Placental epithelial cell (primary cell): ENCODE measurements at places on chromosomes 5 and 9. TPM values are rescaled to one million over a fixed set of nuclear protein-coding genes. Genes with fewer than 3 reads are reported as not detected.

RANBP6 gene
- total RNA-seq, result 23.9 and 44.4 TPM in 2 replicates

SPINK6 gene
- 0.39 TPM in 1 of 2 replicates, not detected in the other for total RNA-seq

SEMA5A gene
- total RNA-seq, result 322 and 351 TPM in 2 replicates

TPRN gene
- total RNA-seq, result 8.4 and 12.2 TPM in 2 replicates

ARID3C gene
- total RNA-seq, result not detected in 2 replicates

TMEM174 gene
- not detected in 2 replicates for total RNA-seq

CCL21 gene
- not detected in 2 replicates for total RNA-seq

DDX4 gene
- total RNA-seq, result not detected in 2 replicates

SPEF2 gene
- 4.4 and 8.2 TPM in 2 replicates for total RNA-seq

DAPK1 gene
- 428 and 508 TPM in 2 replicates for total RNA-seq

PRR16 gene
- total RNA-seq, result 14.7 and 36.1 TPM in 2 replicates

NIPSNAP3A gene
- 24.3 and 49.5 TPM in 2 replicates for total RNA-seq

FSD1L gene
- total RNA-seq, result 1.2 and 3.6 TPM in 2 replicates

PDGFRB gene
- total RNA-seq, result 10.2 and 10.6 TPM in 2 replicates

WHRN gene
- total RNA-seq, result 4.7 and 5.6 TPM in 2 replicates

CLIC3 gene
- total RNA-seq, result 328 and 397 TPM in 2 replicates

OR1Q1 gene
- not detected in 2 replicates for total RNA-seq

SPAAR gene
- total RNA-seq, result not detected in 2 replicates

PCDHGB7 gene
- total RNA-seq, result 1.8 and 7.5 TPM in 2 replicates

MAMDC4 gene
- 3.0 and 3.5 TPM in 2 replicates for total RNA-seq

CCNJL gene
- total RNA-seq, result under 0.01 TPM in 1 of 2 replicates, not detected in the other

SPATA31E1 gene
- total RNA-seq, result not detected in 2 replicates

PCDHGB1 gene
- 0.98 and 2.0 TPM in 2 replicates for total RNA-seq

SMIM3 gene
- total RNA-seq, result 2.4 and 2.6 TPM in 2 replicates

BNIP1 gene
- 5.1 and 14.1 TPM in 2 replicates for total RNA-seq

ECM2 gene
- under 0.01 and 0.98 TPM in 2 replicates for total RNA-seq

ALDOB gene
- total RNA-seq, result not detected in 2 replicates

SLC34A1 gene
- total RNA-seq, result 0.11 and 0.39 TPM in 2 replicates

SCGB3A2 gene
- 1.2 TPM in 1 of 2 replicates, not detected in the other for total RNA-seq

DRD1 gene
- not detected in 2 replicates for total RNA-seq

SNCB gene
- total RNA-seq, result not detected in 2 replicates

NPR3 gene
- total RNA-seq, result under 0.01 and 0.11 TPM in 2 replicates

P4HA2 gene
- total RNA-seq, result 406 and 419 TPM in 2 replicates

SHOC1 gene
- total RNA-seq, result not detected in 2 replicates

DNAJC25 gene
- total RNA-seq, result 6.3 and 9.8 TPM in 2 replicates

MYMK gene
- total RNA-seq, result not detected in 2 replicates

ALDH1A1 gene
- total RNA-seq, result 0.79 TPM in 1 of 2 replicates, not detected in the other

FAT2 gene
- total RNA-seq, result under 0.01 and 0.22 TPM in 2 replicates

FBN2 gene
- total RNA-seq, result 194 and 750 TPM in 2 replicates

CACNA1B gene
- total RNA-seq, result under 0.01 and 0.11 TPM in 2 replicates

PCDHGC3 gene
- total RNA-seq, result 9.4 and 10.3 TPM in 2 replicates

CFAP90 gene
- total RNA-seq, result 0.39 and 0.54 TPM in 2 replicates

LVRN gene
- under 0.01 TPM in 1 of 2 replicates, not detected in the other for total RNA-seq

CSF1R gene
- 46.7 and 87.8 TPM in 2 replicates for total RNA-seq

GABRA1 gene
- not detected in 2 replicates for total RNA-seq

KCTD16 gene
- total RNA-seq, result 0.65 and 0.79 TPM in 2 replicates

KIF4B gene
- total RNA-seq, result under 0.01 TPM in 1 of 2 replicates, not detected in the other

PAPPA gene
- 23.2 and 79.6 TPM in 2 replicates for total RNA-seq

ACOT12 gene
- not detected in 2 replicates for total RNA-seq

RGS7BP gene
- total RNA-seq, result not detected in 2 replicates

KIF20A gene
- total RNA-seq, result 9.8 and 18.5 TPM in 2 replicates

PBX3 gene
- total RNA-seq, result 19.8 and 29.1 TPM in 2 replicates

PCDHGA5 gene
- total RNA-seq, result 0.43 and 1.6 TPM in 2 replicates

ANKDD1B gene
- 0.33 and 1.2 TPM in 2 replicates for total RNA-seq

FASTKD3 gene
- total RNA-seq, result 7.9 and 10.3 TPM in 2 replicates

PCDHGA1 gene
- total RNA-seq, result 0.22 and 0.39 TPM in 2 replicates
